NCI-H2171 (cell line): ENCODE measurements at places on chromosomes 13 and 19.

DNA sequence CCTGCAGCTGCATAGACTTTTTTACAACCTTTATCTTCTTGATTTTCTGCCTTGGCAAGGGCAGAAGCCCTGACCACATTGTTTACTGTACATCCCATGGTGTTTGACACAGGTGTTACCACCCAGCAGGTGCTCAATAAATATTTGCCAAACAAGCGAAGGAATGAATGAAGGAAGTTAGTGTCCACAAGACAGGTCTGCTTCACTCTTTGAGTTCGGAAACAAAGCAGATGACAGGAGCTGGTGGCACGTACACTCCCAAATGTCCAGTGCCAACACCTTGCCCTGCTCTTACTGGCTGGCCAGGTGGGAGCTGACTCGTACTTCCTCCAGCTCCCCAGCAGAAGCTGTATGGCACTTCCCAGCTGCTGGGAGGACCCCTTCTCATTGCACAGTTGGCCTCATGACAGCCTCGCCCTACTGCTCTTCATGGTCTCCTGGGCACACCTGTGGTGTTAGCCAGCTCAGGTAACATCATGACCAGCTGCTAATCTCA is 22.0 kb upstream of the MUC16 start:
- no peak for DNase-seq

DNA sequence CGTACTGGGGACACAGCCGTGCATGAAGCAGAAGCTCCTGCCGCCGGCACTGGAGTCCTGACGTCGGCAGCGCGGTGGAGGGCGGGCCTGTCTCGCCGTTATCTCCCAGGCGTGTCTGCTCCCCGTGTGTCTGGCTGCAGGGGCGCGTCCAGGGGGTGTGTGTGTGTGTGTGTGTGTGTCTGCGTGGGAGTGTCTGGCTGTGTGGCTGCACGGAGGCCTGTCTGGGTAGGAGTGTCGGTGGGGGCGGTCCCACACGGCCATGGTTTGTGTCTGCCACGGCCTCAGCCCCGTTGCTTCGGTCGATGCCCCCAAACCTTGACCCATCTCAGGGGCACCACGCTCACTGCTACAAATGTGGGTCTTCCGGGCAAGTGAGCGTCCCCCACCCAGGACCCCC is 18.3 kb downstream of the ARID3A start:
- no peak for DNase-seq

GRCh38 chr13:46355901-46356590 is 31.0 kb downstream of the RUBCNL start:
- no peak for DNase-seq

GRCh38 chr13:85666356-85666755 is 132.9 kb downstream of the SLITRK6 start:
- no peak for DNase-seq

DNA sequence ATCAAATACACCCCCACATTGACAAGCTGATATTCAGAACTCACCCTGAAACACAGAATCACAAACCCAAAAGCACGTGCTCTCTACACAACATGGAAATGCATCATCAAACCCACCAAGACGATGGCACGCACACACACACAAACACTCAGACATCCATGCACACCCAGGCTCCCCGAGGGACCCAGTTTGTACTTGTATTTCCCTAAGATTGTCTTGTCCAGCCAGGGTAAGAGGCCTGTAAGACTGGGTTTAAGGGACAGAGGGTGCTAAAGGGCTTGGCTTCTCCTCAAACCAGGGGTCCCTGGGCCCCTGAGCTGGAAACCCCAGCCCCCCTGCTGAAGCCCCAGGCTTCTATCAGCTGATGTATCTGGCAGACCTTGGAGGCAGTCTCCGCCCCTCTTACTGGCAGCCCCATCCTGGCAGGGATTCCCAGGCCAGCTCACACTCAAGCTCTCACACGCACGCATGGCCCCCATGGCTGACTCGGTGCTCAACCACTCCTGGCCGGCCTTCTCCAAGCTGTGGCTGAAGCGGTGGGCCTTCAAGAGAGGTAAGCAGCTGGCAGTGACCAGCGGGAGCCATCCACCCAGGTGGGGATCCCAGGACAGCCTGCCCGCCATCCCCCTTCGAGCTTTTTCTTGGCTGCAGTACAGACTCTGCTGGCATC is 6.5 kb downstream of the ARHGEF18 start:
- DNase-seq = no peak

DNA sequence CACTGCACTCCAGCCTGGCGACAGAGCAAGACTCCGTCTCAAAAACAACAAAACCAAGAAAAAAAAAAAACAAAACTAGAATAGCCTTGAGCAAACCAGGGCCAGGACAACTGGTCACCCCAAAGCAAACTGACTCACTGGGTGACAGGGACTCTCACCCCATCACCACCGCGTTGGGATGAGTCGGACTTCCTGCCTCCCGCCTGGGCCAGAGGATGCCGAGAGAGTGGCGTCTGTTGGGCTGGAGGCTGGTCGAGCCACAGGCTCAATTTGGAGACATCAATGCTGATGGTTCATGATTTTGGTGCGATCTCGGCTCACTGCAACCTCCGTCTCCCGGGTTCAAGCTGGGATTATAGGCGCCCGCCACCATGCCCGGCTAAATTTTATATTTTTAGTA is 11.6 kb downstream of the TMPRSS9 start:
- no peak for DNase-seq

DNA sequence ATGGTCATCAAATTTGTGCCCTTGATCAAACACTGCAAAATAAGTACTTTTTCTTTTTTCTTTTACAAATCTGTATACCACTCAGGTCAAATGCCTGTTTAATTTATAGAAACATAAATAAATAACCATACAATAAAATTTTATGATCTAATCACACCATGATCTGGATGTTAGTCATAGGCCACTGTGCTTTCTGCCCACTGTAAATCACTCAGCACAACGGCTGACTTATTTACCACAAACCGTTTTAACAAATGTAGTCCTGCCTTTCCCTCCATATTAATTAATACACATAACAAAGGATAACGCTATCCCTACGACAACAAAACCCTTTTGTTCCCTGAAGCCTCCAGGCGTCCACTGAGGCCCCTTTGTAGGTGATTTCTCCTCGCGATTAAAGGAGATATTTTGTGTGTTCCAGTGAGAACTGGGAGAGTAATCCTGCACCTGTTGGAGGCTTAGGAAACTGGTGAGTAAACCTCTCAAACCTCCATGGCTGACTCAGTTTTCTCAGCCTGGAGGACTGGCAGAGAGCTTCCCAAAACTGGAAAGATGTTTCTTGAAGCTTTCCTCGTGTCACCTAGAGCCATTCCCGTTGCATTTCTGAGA is 477.1 kb upstream of the SGCG start:
- no peak for DNase-seq

DNA sequence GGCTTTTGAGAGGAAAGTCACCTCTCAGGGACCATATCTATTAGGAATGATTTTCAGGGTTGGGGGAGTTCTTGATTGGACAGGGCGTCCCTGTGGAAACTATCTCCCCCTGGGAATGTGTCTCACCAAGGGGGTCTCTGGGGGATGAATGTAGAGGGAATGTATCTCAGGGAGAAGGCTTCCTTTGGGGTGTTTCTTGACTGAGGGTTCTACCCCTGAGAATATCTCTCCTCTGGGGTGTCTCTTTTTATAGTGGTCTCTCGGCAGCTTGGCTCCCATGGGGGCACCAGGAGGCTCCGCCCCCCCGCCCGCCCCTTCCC is 1.0 kb downstream of the RTBDN start:
- no peak for DNase-seq

- DNase-seq = no peak
Observed at GRCh38 chr19:32224371-32225244, 120.8 kb upstream of the ZNF507 start.

DNA sequence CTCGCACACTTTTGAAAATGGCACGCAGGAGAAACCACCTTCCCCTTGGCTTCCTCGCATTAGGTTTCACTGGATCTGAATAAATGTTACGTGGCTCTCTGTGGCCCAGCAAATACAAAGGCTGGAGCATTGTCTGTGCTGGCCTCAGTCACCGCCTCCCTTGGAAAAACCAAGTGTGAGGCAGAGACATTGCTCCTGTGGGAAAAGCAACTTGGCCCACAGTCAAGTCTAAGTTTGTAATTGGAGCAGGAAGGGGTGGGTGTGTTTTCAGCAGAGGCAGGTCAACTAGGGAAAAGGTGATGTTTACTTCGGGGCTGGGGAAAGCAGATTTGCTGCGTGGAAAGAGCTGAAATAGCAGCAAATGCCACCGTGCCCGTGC is 101.6 kb downstream of the IRS2 start:
- peak; percentile 70 for DNase-seq
